Stimulated activated CD4-positive, alpha-beta T cell treated with anti-CD3 and anti-CD28 coated beads, Interleukin-1b, Interleukin-23, amount 100 ng/mL, for 48 hours (primary cell): ENCODE measurements at places on chromosomes 11 and 22.
A peak's percentile ranks its signal among the peaks of the same experiment; 100 is the strongest.

- DNase-seq = no peak
Observed at GRCh38 chr11:120771551-120772060, 252.3 kb upstream of the TBCEL start.

GRCh38 chr11:1109101-1109917, 34.6 kb downstream of the MUC2 start:
- DNase-seq = no peak

DNA sequence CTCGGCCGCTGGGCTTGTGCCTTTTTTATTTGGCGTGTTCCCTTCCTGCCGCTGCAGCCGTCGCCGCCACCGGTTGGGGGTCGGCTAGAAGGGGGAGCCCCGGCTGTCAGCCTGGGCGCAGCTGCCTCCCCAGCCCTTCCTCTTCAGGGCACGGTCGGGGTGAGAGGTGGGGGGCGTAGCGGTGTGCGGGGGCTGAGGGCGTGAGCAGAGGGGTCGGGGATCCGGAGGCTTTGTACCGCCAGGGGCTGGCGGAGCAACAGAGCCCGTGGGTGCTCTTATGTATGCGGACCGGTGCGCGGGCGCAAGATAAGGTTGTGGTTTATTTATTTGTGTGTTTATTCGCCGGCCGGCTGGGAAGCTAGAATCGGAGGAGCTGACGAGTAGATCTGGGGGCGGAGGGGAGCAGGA, 477 bp downstream of the ZBTB16 start:
- no peak for DNase-seq

DNA sequence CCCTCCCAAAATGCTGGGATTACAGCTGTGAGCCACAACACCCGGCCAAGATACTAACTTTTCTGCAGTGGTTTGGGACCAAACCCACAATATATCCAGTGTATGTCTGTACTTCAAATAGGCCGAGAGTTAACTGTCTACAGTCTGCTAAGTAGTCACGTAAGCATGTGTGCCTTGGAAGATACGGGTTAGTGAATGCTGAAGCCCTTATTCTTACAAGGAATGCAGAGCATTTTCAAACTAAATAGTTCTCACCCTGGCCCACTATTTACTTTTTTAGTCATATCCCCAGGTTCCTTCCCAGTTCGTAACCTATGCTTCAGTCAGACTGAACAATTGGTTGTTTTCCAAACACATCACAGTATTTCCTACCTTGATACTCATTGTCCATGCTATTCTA, 176.0 kb downstream of the WNT11 start:
- DNase-seq = no peak

DNA sequence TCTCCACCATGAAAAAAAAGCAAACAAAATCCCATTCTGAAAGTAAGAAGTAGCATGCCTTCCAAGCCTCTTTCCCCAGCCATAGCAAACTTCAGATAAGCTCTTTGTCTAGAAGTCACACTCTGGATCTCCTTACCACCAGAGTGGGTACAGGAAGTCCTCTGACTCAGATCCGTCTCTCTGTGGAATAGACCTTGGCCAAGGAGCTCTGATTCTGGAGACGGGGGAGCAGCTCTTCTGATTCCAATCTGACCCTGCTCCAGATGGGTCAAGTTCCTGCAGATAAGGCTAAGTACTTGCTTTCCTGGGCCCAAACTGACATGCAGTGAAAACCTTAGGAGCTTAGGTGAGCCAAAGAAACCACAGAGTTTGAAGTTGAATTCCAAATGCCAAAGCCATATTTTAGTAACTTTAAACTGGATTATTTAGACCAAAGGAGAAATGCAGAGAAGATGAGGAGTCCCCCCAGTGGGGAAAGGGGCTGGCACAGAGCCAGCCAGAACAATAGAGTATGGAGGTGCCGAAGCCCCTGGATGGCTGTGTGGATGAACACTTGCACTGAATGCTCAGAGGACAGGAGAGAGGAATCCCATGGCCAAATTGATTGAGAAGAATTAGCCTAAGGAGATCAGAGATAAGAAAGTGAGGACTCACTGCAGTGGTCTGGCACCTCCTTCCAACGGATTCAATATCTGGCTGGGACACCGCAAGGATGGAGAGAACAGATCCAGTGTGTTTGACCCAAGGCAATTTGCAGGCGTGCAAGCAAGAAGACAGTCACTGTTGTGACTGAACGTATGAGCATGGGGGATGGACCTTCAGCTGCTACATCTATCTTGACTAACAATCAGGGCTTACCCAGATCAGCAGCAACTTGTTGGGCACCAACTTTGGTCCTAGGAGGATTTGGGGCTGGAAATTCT, 54.9 kb downstream of the ENDOD1 start:
- DNase-seq = no peak

DNA sequence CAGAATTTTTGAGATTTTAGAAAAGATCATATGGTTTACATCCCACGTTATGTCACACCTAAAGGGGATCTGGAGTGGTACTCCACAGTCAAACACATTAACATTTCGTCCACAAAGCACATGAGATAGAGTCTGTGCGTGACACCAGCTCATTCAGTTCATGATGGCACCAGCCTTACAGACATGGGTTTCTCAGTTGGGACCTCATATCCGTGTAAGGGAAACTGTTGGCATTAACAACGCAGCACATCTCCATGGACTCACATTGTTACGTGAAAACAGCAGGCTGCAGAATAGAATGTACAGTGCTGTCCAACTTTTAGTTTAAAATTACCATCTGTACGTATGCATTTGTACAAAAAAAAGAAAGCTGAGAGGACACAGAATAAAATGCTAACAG, 14.0 kb downstream of the RIC8A start:
- DNase-seq = no peak

DNA sequence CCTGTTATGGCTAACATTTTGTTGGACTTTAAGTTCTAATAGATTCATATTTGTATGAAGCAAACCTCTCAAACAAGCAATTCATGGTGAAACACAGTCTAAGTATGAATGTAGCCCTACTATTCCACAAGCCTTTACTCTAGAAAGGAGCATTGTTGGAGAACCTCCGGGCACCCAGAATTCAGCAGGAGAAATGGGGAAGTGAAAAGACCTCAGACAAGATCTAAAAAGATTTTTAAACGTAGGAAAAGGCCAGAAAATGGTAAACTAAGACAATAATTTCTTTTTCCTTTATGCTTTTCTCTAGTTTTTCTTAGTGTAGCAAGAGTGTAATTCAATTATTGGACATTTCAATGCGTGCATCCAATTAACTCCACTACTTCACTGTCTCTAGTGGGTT, 426.4 kb downstream of the INSC start:
- DNase-seq = no peak

DNA sequence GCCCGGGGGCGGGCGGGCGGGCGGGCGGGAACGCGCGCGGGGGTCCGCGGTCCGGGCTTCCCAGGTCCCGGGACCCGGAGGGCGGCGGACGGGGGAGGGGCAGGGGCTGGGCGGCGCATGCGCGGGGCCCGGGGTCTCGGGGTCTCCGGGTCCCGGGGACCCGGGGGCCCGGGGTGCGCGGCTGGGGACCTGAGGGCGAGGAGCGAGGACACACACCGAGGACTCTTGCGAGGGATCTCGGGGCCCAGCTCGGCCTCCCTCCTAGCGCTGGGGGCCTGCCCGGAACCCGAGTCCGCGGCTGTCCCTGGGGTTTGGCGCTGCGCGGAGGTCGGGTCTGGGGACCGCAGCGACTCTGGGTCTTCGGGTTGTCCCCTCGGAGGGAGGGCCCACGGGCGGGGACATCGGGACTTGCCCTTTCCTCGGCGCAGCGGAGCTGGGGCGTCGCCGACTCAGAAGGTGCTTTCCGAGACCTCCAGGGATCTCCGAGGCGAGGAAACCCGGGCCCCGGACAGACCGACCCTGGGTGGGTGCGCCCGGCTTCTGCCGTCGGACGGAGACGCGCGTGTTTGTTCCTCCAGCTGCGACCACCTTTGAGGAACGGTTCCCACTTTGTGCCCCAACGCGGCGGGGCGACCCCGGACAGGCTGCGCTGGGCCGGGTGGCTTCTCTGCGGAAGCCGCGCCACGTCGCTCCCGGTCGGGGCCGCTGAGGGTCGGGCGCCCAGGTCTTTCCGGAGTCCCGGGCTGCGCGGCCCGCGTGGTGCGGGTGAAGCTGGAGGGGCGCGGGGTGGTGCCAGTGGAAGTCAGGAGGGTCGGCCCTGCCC, 540 bp downstream of the PPARA start:
- peak; percentile 43 for DNase-seq

- DNase-seq = no peak
Observed at GRCh38 chr11:24585192-24585591, 88.3 kb downstream of the LUZP2 start.

GRCh38 chr11:17747131-17747955, 12.8 kb downstream of the KCNC1 start:
- DNase-seq = no peak

GRCh38 chr11:27699242-27699925, 871 bp downstream of the BDNF start:
- no peak for DNase-seq

- no peak for DNase-seq
Observed at GRCh38 chr22:27183474-27183873, 526.1 kb downstream of the MIAT start.

GRCh38 chr11:70901951-70902521, 350.3 kb downstream of the SHANK2 start:
- DNase-seq = no peak

DNA sequence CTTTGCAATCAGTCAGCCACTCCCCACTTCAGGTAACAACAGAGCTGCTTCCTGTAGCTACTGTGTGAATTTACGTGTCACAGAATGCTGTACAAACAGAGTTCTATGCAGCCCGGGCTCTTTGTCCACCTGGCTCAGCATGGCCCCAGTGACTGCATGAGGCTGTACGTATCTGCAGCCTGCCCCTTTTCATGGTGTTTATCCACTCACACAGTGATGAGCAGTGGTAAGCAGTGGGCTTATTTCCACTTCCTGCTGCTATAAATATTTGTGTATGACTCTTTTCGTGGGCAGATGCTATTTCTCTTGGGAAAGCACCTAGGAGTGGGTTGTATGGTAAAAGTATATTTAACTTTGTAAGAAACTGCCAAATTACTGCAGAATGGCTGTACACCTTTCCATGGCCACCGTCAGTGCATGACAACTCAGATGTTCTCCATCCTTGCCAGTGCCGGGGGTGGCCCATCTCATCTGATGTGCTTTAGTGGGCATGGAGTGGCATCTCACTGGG, 43.3 kb downstream of the MYEOV start:
- peak; percentile 33 for DNase-seq

DNA sequence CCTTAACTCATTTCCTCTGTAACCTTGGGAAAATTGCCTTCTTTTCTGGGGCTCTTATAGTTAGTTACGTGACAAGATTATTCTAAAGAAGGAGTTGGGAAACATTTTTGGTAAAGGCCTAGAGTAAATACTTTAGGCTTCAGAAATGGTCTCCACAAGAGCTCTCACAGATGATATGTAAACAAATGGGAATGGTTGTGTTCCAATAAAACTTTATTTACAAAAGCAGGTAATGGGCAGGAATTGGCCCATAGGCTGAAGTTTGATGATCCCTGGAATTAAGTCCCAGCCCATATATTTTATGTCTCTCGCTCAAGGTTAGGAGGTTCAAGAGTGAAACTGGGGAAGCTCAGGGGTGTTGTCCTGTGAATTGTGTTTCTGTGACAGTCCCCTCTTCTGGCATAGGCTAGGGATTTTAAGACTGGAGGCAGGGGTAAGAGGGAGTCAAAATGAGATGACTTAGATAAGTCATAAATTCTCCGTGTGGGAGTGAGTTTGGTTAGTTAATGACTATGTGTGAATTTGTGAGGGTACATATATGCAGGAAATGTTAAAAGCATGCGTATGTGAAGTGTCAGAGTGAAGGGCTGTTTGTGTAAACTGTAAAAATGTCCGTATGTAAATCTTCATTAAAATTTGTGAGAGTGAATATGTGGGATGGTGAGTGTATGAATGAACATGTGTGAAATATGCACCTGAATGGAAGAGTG, 7.4 kb upstream of the OR52B4 start:
- no peak for DNase-seq

DNA sequence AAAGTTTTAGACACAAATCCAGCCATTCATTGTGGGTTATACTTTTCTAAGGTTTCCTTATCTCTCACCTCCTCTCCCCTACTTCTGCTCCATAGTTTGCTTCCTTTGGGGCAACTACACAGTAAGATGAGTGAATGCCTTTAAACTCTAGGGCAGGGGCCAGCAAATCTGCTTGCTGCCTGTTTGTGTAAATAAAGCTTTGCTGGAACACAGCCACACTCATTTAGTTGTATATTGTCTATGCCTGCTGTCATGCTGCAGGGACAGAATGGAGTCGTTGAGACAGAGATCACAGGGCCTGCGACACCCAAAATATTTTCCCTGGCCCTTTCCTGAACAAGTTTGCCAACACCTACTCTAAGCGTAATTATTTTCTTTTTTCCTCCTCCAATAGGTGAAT, 58.7 kb downstream of the TECTA start:
- no peak for DNase-seq

GRCh38 chr11:11424688-11425087, 71.6 kb upstream of the CSNK2A3 start:
- no peak for DNase-seq

DNA sequence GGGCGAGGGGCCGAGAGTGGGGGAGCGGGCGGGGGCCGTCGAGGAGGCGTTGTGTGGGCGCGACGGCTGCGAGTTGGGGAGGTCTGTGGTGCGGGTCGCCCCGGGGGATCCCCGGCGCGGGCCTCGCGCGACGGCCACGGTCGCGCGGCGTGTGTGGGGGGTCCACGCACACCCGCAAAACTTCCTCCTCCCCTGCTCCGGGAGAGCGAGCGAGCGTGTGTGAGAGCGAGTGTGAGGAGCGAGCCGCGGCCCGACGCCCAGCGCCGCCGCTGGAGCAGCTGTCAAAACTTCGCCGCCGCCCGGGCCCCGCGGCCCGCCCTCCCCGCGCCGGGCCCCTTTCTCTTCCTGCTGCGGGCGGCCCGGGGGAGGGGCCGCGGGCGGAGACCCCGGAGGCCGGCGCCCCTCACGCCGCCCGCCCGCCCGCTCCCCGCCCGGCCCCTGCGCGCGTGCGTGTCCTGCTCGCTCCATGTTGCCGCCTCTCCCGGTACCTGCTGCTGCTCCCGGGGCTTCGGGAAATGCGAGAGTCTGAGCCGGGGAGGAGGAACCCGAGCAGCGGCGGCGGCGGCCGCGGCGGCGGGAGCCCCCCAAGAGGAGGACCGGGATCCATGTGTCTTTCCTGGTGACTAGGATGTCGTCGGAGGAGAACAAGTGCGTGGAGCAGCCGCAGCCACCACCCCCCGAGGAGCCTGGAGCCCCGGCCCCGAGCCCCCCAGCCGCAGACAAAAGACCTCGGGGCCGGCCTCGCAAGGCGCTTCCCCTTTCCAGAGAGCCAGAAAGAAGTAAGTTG, 9.0 kb upstream of the CCT8L2 start:
- DNase-seq = no peak

DNA sequence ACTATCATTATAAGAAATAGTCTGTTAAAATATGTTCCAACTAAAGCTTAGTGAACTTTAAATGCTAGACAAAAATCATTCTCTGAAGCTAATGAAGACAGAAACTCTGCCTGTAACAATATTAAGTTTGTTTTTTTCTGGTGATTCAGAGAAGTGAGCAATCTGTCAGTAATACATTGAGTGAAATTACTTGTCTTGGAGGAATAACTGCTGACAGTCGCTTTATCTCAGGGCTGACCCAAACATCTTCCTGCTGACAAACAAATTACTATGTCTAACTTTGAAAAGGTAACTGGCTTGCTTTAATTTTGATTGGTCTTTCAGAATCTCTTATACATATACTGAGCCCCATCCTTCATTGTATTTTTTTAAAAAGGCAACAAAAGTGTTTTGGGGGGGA, 264.5 kb downstream of the SOX6 start:
- no peak for DNase-seq

GRCh38 chr11:105315287-105315686, 175.7 kb upstream of the CARD18 start:
- DNase-seq = no peak
